ENCODE measurements at places on chromosomes 6 and 20.

DNA sequence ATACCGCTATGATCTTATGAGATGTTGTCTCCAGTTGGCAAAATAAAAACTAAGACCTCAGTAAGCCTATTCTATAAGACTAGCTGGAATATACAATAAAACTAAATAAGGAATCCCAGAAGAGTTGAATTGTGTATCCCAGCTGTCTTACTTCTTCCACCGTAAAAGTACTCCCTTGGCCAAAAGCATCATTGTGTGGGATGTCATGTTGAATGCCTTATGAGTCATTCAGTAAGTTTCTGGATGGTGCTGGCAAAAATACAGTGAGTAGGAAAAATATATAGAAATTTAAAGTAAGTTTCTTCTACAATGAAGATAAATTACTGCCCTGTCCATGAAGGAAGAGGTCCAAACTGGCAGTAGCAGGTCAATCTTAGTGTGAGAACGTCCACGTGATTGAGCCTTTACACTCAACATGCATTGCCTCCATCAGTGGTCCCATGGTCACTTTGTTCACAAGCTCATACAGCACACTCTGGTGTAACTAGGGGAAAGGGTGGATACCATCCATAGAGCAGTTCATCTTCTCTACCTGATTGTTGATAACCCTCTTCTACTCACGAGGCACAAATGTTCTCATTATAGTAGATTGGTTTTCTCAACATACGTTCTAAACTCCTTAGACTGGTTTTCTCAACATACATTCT is 13.7 kb upstream of the ZNF318 start:
- DNase-seq = no peak

DNA sequence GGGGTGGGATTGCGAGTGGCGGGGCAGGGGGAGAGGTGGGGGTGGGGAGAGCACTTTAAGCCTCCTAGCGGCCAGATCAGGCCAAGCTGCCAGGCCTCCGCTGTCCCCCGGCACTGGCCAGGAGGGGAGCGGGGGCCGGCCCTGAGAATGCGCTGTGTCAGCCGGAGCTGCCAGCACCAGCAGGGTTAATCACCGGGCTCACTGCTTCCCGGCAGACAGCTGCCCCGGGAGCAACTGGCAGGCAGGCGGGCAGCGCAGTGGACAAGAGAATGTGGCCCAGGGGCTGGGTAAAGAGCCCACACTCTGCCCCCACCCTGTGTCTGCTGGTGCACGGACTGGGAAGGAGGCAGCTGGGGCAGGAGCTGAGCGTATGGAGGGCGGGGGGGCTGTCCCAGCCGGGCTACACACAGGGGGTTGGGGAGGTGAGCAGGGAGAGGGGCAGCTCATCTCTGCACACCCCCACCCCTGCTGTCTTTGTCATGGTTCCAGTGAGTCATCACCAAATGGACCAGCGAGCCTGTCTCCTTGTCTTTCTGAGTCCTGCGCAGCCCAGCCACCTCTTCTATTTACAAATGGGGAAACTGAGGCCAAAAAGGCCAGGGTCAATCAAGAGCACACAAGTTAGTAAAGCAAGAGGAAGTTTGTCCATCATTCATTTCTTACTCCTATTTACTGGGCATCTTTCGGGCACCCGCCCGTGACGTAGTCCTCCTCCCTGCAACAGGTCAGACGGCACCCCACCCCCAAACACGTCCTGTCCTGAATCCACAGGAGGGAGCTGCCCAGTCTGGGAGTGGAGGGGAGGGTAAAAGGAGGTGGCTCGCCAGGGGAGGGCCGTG is 2.1 kb upstream of the LAMA5 start:
- DNase-seq = no peak

DNA sequence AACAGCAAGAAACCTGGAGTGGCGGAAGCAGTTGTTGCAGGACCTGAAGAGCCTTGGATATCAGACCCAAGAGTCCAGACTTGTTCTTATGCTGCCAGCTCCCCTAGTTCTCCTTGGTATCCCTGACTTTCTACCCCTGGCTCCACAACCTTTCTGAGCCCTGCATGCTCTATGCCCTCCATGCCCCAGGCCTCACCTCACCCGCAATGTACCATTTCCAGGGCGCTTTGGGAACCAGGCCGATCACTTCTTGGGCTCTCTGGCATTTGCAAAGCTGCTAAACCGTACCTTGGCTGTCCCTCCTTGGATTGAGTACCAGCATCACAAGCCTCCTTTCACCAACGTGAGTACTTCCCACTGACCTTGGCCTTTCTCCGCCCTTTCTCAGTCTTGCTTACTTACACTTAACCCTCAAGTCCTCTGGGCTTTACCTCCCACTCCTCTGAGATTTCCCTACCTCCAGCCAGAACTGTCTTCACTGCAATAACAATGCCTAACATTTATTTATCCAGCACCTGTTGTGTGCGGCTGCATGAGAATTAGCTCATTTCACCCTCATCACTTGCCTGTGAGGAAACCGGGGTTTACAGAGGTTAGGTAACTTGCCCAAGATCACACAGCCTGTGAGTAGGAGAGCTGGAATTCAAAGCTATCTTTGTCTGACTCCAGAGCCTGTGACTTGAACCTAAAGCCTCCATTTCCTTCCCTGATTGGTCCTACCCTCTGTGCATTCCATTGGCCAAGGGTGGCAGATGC is 2.3 kb downstream of the POFUT1 start:
- DNase-seq = no peak

DNA sequence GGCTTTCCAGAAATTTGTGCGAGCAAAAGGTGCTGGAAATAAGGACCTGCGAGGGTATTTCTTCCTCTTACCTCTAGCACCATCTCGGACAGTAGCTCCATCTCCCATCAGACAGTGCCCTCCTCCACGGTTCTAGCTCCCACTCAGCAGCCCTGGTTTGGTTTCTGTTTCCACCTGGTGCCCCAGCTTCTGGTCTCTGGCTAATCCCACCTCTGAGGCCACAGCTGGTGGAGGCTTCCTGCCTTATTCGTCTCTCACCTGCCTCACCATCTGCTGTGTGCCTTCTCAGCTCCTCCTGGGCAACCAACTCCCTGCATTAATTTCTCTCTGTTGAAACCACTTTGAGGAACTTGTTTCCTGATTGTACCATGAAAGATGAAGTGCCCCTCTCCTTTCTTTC is 162.4 kb upstream of the CDYL start:
- DNase-seq = no peak

- peak; percentile 64 for DNase-seq
Measured at GRCh38 chr6:7723041-7723447, 2.9 kb upstream of the BMP6 start.

- DNase-seq = no peak
Measured at GRCh38 chr6:136611133-136611532, 60.9 kb upstream of the MAP7 start.

- no peak for DNase-seq
Measured at GRCh38 chr6:111119571-111120329, 32.4 kb downstream of the SLC16A10 start.

- DNase-seq = no peak
Measured at GRCh38 chr6:18515767-18516166, 128.6 kb downstream of the RNF144B start.

GRCh38 chr20:60573003-60573680 is 614.9 kb downstream of the CDH26 start:
- no peak for DNase-seq

Data from iPS DF 6.9 (cell line).